ENCODE measurements at places on chromosomes 7 and 10.

GRCh38 chr10:128938558-128938957 is 528.5 kb upstream of the MGMT start:
- no peak for DNase-seq

DNA sequence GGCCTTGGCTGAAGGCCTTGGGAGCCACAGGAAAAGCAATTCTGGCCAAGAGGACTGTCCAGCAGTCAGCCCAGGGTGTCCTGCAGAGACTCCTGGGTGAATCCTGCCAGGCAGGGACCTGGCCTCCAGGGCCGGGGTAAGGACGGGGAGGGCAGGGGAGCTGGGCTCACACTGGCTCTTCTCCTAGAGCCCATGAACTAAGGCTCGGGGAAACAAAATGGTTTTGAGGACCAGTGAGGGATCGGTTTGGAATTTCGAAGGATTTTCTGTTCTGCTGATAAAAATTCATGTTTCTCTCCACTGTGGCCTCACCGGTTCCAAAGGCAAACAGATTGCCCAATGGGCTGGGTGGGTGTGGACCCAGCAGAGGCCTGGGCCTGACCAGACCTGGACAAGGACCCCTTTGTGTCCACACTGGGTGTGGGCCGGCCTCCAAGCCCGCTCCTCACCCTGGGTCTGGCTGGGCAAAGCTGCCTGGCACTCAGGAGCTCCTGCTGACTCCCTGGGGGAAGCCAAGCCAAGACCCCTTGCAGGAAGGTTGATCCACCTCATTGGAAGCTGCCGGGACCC is 27.3 kb downstream of the FAM20C start:
- DNase-seq: no peak

GRCh38 chr10:89923661-89924060 is 222.3 kb downstream of the KIF20B start:
- DNase-seq: no peak

- no peak for DNase-seq
These were observed 52.4 kb upstream of the PFKP start for GRCh38 chr10:3014968-3015367.

GRCh38 chr7:93165447-93165846 is 17.3 kb upstream of the SAMD9L start:
- peak; percentile 25 for DNase-seq

DNA sequence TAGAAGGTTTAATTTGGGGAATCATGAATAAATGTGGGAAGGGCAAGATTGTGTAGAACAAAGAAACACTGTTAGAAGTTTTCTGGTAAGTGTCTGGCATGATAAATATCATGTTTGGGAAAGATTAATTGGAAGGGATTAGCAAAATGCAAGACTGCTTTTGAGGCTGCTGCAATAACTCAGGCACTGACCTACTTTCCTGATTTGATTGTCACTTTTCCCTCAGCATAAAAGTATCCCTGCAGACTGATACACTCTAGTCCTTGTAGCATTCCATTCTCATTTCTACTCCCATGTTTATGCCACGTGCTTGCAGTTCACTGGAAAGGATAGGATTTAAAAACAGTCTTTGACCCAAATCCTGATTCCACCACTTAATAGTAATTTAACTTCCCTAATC is 303.3 kb upstream of the SEMA3A start:
- DNase-seq: no peak

DNA sequence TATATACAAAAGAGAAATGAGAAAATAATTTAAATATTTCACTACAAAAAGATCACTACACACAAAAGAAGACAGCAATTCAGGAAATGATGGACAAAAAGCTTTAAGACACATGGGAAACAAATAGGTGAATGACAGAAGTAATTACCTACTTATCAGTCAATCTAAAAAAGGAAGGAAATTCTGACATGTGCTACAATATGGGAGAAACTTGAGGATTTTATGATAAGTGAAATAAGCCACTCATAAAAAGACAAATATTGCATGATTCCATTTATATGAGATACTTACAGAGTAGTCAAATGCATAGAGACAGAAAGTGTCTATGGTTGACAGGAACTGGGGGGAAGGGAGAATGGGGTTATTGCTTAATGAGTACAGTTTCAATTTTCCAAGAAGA is 339.2 kb downstream of the CALN1 start:
- DNase-seq: no peak

GRCh38 chr10:89695307-89695706 is 6.1 kb upstream of the KIF20B start:
- DNase-seq: no peak

GRCh38 chr10:113449006-113449695 is 103.7 kb upstream of the HABP2 start:
- DNase-seq: no peak
